Activated CD8-positive, alpha-beta memory T cell treated with anti-CD3 and anti-CD28 coated beads, Interleukin-2, amount 10 ng/mL, durations not matched to agents 7 days and 5 days (primary cell): ENCODE measurements at places on chromosomes 6 and 20. TPM values are rescaled to one million over a fixed set of nuclear protein-coding genes. Genes with fewer than 3 reads are reported as not detected.

TRIM40 gene
- total RNA-seq = not detected

SMOC2 gene
- total RNA-seq = not detected

MGME1 gene
- 50.7 TPM for total RNA-seq

TPX2 gene
- total RNA-seq = 159 TPM

DNA sequence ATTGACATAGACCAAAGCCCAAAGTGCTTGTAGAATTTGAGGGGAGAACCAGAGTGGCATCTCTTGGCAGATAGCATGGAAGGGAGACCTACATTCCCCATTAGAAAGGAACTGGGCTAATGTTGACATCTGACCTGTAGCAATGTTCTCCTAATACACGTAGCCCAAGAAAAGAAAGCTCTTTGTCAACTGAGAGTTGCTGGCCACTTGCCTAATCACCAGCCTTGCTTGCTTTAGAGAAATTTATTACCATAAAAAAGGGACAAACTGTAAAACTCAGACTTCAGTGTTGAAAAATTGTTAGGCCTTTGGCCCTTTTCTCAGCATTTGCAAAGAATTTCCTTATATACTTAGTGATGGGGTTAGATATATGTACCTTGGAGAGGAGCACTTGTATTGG is 777.5 kb downstream of the MAFB start:
- DNase-seq = no peak

DNA sequence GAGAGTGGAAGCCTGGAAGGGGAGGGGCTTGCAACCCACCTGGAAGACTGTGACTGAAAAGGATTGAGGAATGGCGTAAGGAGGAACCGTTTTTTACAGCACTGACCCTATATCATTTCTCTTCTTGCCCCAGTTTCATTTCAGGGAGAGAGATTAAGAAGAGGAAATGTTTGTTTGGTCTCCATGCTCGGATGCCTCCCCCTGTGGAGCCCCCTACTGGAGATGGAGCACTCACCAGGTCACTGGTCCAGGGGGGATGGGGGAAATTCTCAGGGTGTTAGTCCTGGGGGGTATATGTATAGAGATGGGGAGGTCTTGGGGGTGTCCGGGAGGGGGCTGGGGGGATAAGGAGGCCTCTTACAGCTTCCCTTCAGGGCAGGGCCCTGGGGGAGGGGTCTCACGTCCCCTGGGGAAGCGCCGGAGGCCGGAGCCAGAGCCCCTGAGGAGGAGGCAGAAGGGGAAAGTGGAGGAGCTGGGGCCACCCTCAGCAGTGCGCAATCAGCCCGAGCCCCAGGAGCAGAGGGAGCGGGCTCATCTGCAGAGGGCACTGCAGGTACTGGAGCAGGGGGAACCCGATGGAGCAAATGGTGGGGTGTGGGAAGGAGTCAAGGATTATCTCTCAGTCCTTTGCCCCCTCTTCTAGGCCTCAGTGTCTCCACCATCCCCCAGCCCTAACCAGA is 3.2 kb downstream of the CUTA start:
- DNase-seq = no peak

DNA sequence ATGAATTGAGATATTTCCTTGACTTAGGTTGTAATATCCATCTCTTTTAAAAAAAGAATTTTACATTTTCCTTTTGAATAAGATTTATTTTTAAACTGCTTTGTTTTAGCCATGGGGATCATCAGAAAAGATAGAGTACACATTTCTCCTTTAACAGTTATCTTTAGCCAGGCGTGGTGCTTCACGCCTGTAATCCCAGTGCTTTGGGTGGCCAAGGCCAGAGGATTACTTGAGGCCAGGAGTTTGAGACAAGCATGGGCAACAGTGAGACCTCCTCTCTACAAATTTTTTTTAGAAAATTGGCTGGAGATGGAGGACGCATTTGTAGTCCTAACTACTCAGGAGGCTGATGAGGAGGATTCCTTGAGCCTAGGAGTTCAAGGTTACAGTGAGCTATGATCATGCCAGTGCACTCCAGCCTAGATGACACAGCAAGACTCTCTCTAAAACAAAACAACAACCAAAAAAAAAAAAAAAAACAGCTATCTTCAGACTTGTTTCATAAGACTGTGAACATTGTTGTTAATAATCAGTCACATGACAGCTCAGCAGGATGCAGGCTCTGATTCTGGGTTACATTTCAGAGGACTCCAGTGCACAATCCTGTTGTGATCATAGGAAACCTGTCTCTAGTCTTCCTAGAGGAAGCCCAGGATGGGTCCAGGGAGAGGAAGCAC is 2.0 kb upstream of the SLC17A3 start:
- no peak for DNase-seq
